ENCODE measurements at places on chromosomes 3 and 15.
A peak's percentile ranks its signal among the peaks of the same experiment; 100 is the strongest.

DNA sequence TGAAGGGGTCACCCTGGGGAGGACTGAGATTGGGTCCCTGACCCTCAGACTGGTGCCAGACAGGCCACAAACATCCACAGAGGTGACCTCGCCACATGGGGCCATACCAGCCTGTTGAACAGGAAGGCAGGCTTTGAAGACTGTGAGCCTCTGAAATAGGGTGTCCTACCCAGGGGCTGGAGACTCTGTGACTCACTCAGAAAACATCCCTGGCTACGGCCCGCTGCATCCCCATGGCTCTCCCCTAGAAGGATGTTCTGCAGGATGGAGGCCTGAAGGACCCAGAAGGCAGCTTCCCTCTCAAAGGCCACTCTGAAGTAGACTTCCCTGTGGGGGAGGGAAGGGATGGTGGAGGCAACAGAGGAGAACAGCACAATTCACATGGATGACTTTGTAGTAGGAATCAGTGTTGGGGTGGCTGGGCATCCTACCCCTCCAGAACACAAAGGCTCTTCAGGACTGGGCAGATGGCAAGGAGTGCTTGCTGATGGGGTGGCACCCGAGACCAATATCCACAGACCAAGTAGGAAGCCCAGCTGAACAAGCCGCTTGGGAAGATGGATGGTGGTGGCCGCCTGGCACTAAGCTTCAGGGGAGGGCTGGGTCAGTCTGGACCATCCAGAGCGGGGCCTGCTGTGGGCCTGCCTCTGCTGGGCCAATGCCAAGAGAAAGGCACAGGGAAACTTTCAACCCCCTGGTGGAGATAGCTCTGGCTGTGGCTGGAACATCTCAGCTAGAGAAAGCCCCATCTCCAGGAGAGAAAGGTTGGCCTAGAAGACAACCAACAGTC, 37.6 kb upstream of the DUSP7 start:
- DNase-seq: no peak

GRCh38 chr3:45409921-45410320, 21.5 kb downstream of the LARS2 start:
- no peak for DNase-seq

DNA sequence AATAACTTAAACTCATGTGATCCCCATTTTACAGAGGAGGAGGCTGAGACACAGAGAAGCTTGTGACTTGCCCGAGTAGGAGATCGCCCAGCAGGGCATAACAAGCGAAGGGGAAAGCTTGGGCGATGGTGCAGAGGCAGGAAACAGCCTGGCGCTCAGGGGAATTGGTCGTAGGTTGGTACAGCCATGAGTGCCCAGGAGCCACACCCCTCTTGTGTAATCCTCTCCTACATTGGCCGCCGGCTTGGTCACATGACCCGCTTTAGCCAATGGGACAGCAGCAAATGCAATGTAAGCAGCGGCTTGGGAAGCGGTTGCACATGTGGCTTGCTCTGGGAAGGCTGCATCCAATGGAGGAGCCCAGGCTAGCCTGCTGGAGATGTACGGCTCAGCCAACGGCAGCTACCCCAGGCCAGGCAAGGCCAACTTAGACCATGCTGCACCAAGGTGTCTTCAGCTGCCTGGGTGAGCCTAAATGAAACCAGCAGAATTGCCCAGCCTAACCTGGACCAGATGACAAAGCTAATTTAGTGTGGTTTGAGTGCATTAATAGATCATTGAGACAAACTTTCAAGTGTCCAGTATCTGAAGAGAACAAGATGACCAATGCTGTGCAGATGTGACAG, 50.3 kb upstream of the SLC6A6 start:
- no peak for DNase-seq

GRCh38 chr3:33392703-33393125, 47.5 kb downstream of the UBP1 start:
- peak; percentile 87 for DNase-seq

- DNase-seq: no peak
Observed at GRCh38 chr3:114668099-114668498, 374.3 kb downstream of the TIGIT start.

Measured in mammary epithelial cell (primary cell).